Esophagus squamous epithelium (tissue), 5 donors: ENCODE measurements at places on chromosomes 6 and 20.

GRCh38 chr20:44092551-44093248, 94.3 kb downstream of the JPH2 start:
- DNase-seq: no peak

- DNase-seq: no peak
Observed at GRCh38 chr20:51106011-51106410, 83.1 kb upstream of the KCNG1 start.

GRCh38 chr6:38782616-38783015, 67.5 kb downstream of the DNAH8 start:
- no peak for DNase-seq

DNA sequence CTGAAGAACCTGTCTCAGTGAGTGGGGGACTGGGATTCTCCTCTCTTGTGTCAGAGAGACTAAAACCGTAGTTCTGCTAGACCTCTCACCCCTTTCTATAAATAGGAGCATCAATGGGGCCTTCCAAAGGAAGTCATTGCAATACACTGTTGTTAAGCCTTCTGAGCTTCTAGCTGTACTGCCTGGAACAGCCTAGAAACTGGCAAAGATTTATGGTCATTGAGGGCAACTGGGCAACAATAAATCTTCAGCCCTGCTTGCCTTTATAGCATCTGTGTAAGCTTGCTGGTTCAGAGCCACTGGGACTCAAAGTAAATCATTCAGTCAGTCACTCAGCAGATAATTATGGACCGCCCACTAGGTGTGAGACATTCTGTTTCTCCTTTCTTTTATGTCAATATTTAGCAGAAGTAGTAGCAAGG, 53.2 kb downstream of the PPP1R14C start:
- no peak for DNase-seq

DNA sequence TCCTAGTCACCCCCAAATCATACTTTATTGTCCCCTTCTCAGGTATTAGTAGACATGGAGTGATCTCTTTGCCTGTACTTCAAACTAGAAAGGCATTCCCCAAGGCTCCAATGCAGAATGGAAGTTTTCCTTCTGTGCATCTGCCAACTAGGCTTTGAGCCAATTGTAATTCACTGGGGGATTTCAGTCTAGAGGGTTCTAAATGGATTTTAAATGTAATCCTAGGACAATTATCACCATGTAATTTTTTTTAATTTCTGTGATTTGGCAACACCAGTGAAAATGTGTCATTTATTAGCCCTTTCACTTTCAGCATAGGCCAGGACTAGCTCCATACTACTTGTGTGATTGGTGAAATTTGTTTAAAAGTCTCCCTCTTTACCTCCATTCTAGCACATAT, 557.6 kb upstream of the MARCKS start:
- DNase-seq: no peak

DNA sequence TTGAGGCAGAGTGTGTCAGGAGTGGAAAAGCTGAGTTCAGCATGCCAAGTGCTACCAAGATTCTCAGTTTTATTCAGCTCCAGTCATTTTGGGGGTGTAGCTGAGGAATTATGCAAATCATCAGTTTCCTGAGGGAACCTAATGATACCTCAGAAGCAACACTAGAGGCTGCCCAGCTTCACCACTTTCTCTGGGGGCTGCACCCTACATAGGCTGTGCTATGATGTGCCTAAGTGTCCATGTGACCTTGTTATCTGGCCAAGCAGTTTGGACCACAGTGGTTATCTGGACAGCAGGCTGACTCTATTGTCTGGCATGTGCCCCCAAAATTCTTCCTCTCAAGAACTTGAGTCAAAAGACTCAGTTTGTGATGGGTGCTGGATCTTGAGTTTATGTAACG, 374.6 kb upstream of the SYNCRIP start:
- no peak for DNase-seq

DNA sequence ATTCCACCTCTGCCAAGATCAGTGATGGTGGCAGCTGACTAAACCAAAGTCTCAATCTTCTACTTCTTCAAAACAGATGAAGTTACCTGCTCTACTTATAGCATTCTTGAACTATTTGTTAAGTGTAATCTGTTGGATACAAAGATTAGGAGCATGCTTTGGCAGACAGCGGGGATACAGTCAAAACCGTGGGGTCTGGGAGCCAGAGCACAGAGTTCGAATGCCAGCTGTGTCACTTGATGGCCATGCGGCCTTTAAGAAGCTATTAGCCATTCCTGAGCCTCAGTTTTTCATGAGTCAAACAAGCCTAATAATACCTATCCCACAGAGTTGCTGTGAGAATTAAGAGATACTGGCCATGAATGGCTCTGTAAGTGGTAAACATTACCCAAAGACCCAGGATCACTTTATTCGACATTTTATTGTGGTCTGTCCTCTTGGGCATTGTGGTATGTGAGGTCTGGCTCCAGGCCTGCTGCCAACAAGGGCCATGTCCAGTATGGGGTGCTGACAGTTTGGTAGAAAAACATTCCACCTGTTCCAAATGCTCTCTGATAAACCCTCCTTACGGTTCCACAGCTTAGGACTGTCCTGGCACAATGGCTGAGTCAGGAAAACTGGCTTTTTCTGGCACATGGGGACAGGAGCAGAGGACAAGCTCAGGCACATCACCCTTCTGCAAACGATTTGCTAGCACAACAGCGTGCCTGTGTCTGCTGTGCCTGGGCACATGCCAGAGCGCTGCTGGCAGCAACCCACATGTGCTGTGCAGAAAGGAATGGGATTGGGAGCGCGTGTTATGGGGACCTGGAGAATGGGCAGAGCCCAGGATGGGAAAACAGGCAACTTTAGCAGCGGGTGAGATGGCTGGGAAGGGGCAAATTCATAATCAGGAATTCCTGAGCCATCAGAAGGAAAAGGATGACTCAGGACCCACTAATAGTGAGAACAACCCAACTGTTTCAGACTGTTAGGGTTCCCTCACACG, 15.7 kb upstream of the FAM83C start:
- no peak for DNase-seq

- DNase-seq: no peak
Observed at GRCh38 chr6:13536796-13537526, 37.4 kb upstream of the SIRT5 start.

DNA sequence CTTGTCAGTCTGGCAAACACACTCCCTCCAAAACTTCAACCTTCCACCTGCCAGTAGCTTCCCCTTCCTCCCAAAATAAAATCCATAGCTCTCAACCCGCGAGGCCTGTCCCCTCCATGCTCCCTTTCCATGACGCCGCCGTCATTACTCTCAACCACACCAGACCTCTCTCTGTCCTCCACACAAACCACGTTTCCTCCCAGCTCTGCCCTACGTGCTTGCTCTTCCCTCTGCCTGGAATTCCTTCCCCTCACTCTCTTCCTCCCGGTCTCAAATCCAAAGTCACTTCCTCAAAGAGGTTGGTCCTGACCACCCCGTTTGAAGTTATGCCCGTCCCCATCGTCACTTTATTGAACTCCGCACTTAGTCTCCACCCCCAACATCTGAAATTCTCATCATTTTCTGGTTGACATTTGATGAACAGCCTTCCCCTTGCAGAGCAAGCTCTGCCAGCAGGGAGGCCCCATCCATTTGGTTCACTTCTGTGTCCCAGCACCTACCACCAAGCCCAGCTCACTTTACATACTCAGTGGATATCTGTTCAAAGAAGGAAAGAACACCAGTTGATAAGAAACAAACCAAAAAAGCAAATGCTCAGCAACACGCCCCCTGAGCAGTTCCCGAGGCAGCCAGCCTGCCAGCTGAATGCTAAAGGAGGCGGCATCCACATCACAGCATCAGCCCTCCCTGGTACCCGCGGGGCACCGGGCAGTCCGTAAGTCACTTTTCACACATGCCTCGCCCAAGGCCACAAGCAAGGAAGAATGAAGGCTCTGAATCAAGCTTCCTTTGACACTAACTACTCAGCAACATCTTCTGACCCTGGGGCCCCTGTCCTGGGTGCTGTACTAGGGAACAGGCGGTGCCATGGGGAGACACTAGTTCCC, 125.0 kb downstream of the NFATC2 start:
- no peak for DNase-seq

GRCh38 chr6:33072508-33073100, 845 bp downstream of the HLA-DPA1 start:
- no peak for DNase-seq

DNA sequence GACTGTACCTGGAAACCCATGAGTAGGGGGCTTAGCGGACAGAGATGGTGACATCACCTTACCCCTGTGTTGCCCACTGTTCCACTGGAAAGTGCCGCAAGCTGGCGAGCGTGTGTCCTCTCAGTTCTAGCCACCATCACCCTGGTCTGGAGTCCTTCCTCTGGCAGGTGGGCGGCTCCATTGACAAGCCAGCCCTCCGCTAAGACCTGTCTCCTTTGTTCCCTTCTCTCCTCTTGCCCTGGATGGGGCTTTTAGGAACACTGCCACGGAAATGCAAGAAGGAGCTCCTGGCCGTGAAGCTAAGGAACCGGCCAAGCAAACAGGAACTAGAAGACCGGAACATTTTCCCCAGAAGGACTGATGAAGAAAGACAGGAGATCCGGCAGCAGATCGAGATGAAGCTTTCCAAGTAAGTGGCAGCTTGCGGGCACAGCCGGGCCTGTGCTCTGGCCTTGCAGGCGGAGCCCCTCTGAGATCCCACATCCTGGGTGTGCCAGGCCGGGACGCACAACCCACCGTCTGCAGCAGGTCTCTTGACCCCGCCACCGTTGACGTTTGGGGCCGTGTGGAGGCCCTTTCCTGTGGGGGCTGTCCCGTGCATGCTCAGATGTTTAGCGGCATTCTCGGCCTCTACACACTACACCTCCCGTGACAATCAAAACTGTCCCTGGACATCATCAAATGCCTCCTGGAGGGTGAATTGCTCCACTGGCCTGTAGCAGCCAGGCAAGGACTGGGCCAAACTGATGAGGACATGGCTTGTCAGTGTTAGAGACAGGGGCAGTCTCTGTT, 127.5 kb downstream of the SYCP2 start:
- no peak for DNase-seq
